Testis (tissue), 5 donors: ENCODE measurements at places on chromosomes 1 and 21. TPM values are rescaled to one million over a fixed set of nuclear protein-coding genes. Genes with fewer than 3 reads are reported as not detected.

DNA sequence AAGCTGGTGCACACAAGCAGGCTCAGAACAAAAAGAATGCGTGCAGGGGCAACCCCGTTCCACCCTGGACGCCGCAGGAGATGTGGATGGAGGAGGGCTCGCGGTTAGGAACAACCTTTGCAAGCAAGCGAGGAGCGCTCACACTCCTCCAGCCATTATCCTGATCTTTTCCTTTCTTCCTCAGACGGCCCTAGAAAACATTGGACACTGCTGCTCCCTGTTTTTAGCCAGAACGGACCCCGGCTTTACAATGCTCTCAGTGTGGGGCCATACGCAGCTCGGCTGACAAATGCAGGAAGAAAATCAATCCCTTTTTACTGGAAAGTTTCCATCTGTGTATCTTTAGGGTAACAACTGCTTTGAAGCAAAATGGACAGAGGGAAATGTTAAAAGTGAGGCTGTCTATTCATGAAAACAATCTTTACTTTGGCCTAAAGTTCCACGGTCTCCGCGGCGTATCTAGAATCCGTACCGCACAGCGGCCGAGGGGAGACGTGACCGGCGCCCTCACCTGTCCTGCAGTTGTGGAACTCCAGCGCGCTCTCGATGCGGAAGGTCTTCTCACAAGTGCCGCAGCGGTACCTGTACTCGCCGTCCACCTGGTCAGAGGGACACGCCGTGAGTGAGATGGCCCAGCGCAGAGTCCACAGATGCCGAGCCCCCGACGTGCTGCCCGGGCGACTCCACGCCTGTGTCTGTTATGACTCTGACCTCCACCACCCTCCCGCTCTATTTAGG, 44.0 kb downstream of the PRDM15 start:
- H3K4me3 ChIP-seq, result no peak overlapping the region
- H3K27ac ChIP-seq, result peak overlapping the region; percentile 5
- H3K4me1 ChIP-seq, result no peaks in the 10 kb centered on the region
- no peak for DNase-seq
- no peaks in the 10 kb centered on the region for H3K27me3 ChIP-seq

- H3K27ac ChIP-seq, result no peak overlapping the region
- H3K4me1 ChIP-seq, result no peaks in the 10 kb centered on the region
- H3K27me3 ChIP-seq, result no peaks in the 10 kb centered on the region
These were observed 367.4 kb downstream of the RPS6KC1 start for GRCh38 chr1:213418268-213419071.

GRCh38 chr1:229249854-229250644, 20.9 kb upstream of the RAB4A start:
- H3K4me3 ChIP-seq, result no peak overlapping the region
- no peak for DNase-seq
- no peaks in the 10 kb centered on the region for H3K27me3 ChIP-seq
- H3K36me3 ChIP-seq, result no peaks in the 10 kb centered on the region
- no peaks in the 10 kb centered on the region for H3K4me1 ChIP-seq
- no peak overlapping the region for H3K27ac ChIP-seq

- DNase-seq, result no peak
- no peaks in the 10 kb centered on the region for H3K4me1 ChIP-seq
- H3K36me3 ChIP-seq, result no peaks in the 10 kb centered on the region
- H3K4me3 ChIP-seq, result no peak overlapping the region
These were observed 111.2 kb upstream of the ADGRL2 start for GRCh38 chr1:81689531-81689941.

GRCh38 chr1:86548839-86549238, 2.0 kb downstream of the CLCA4 start:
- no peak overlapping the region for H3K27ac ChIP-seq
- no peaks in the 10 kb centered on the region for H3K4me1 ChIP-seq
- no peaks in the 10 kb centered on the region for H3K27me3 ChIP-seq
- H3K36me3 ChIP-seq, result no peaks in the 10 kb centered on the region
- no peak overlapping the region for H3K4me3 ChIP-seq

DNA sequence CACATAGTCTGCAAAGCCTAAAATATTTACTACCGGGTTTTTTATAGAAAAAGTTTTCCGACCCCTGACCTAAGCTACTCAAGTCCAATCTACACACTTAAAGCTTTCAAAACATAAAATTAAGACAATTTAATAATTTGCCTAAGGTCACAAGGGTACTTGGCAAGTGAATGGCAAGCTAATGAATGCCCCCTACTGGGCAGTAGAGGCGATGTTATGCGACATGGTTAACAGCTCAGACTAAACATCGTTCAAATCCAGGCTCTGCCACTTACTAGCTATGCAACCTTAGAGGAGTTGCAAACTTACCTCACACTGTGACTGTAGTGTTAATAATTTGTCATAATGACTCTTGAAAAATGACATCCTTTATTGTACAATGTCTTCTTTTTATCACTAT, 317.2 kb upstream of the NFIA start:
- no peaks in the 10 kb centered on the region for H3K4me1 ChIP-seq
- no peaks in the 10 kb centered on the region for H3K36me3 ChIP-seq
- no peak overlapping the region for H3K27ac ChIP-seq

- peak overlapping the region; percentile 60 for H3K27ac ChIP-seq
- DNase-seq, result peak; percentile 94
- H3K4me3 ChIP-seq, result no peak overlapping the region
- no peaks in the 10 kb centered on the region for H3K27me3 ChIP-seq
- H3K36me3 ChIP-seq, result no peaks in the 10 kb centered on the region
- peaks cover 12% of the 10 kb centered on the region for H3K4me1 ChIP-seq
These were observed 34.9 kb downstream of the ECE1 start for GRCh38 chr1:21255284-21255942.

GRCh38 chr1:178629252-178630154, 95.5 kb upstream of the RALGPS2 start:
- DNase-seq, result no peak
- no peaks in the 10 kb centered on the region for H3K27me3 ChIP-seq
- no peaks in the 10 kb centered on the region for H3K36me3 ChIP-seq
- H3K4me1 ChIP-seq, result no peaks in the 10 kb centered on the region
- H3K4me3 ChIP-seq, result no peak overlapping the region

DNA sequence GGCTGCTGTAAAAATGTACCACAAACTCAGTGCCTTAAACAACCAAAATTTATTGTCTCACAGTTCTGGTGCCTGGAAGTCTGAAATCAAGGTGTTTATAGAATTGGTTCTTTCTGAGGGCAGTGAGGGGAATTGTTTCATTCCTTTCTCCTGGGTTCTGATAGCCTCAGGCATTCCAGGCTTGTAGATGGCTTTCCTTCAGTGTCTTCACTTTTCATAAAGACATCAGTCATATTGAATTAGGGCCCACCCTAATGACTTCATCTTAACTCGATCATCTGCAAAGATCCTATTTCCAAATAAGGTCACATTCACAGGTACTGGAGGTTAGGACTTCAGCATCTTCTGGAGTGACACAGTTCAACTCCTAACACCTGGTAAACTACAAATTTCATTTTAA, 15.0 kb downstream of the CDKN2C start:
- H3K27me3 ChIP-seq, result no peaks in the 10 kb centered on the region
- H3K36me3 ChIP-seq, result no peaks in the 10 kb centered on the region
- peak overlapping the region; percentile 9 for H3K27ac ChIP-seq
- DNase-seq, result no peak

GRCh38 chr21:31293986-31294385, 50.1 kb downstream of the TIAM1 start:
- H3K27me3 ChIP-seq, result no peaks in the 10 kb centered on the region
- no peak overlapping the region for H3K27ac ChIP-seq
- H3K4me3 ChIP-seq, result no peak overlapping the region
- H3K4me1 ChIP-seq, result no peaks in the 10 kb centered on the region
- H3K36me3 ChIP-seq, result no peaks in the 10 kb centered on the region

DNA sequence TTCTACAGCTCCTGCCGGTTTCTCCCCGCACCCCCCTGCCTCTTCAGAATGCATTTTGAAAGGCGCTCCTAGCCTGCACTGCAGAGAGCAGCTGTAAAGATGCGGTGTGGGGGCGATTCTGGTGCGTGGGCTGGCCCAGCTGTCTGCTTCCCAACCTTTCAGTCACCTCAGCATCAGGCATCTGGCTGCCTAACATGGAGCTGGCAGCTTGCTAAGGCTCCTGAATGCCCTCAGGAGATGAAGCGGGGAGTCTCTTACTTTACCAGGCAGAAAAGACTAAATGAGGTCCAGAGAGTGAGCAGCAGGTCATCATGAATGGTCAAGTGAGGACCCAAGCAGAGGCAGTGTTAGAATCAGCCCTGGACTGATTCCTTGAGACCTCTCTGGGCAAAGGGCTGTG, 8.7 kb downstream of the IER5 start:
- peaks cover 56% of the 10 kb centered on the region for H3K4me1 ChIP-seq
- peak overlapping the region; percentile 75 for H3K27ac ChIP-seq
- no peak for DNase-seq
- H3K27me3 ChIP-seq, result no peaks in the 10 kb centered on the region
- no peaks in the 10 kb centered on the region for H3K36me3 ChIP-seq
- H3K4me3 ChIP-seq, result no peak overlapping the region

- no peak overlapping the region for H3K27ac ChIP-seq
- no peaks in the 10 kb centered on the region for H3K36me3 ChIP-seq
- no peak overlapping the region for H3K4me3 ChIP-seq
- no peak for DNase-seq
- H3K4me1 ChIP-seq, result no peaks in the 10 kb centered on the region
These were observed 19.5 kb downstream of the PAFAH2 start for GRCh38 chr1:25978403-25978802.

GRCh38 chr1:37930246-37931101, 16.4 kb downstream of the INPP5B start:
- H3K27ac ChIP-seq, result no peak overlapping the region
- H3K27me3 ChIP-seq, result no peaks in the 10 kb centered on the region
- H3K4me3 ChIP-seq, result no peak overlapping the region
- no peak for DNase-seq
- H3K4me1 ChIP-seq, result peaks cover 24% of the 10 kb centered on the region
- H3K36me3 ChIP-seq, result no peaks in the 10 kb centered on the region

- no peak overlapping the region for H3K4me3 ChIP-seq
- no peaks in the 10 kb centered on the region for H3K36me3 ChIP-seq
- no peak overlapping the region for H3K27ac ChIP-seq
- peaks cover 10% of the 10 kb centered on the region for H3K4me1 ChIP-seq
These were observed 27.8 kb downstream of the DIPK1A start for GRCh38 chr1:92933459-92933858.

DNA sequence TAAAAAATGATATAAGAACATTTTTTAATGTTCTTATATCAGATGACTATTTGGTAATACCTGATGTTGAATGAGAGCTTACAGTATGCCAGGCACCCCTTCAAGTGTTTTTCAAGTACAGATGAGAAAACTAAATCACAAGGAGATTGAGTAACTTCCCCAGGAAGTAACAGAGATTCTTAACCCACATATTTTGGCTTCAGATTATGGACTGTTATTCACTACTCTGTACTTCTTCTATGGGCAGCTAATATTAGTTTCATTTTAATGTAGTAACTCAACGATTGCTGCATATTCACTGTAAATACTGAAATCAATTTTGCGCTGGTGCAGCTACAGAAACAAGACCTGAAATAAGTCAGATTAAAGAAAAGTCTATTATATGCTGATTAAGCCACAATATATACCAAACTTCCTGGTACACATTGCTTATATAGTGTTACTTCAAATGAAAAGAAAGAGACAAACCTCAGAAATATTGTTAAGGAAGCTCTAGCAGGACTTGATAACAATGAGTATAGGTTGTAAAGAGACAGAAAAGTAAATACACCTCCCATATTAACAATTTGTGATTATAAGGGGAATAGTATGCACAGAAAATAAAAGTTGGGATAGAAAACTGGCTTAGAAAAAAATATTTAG, 19.7 kb downstream of the DPYD start:
- no peaks in the 10 kb centered on the region for H3K36me3 ChIP-seq
- no peak overlapping the region for H3K4me3 ChIP-seq
- no peaks in the 10 kb centered on the region for H3K4me1 ChIP-seq
- H3K27ac ChIP-seq, result no peak overlapping the region

GRCh38 chr1:227785805-227786671, 29.4 kb upstream of the PRSS38 start:
- no peaks in the 10 kb centered on the region for H3K36me3 ChIP-seq
- H3K27me3 ChIP-seq, result no peaks in the 10 kb centered on the region
- peaks cover 17% of the 10 kb centered on the region for H3K4me1 ChIP-seq
- no peak overlapping the region for H3K27ac ChIP-seq
- H3K4me3 ChIP-seq, result no peak overlapping the region

- DNase-seq, result no peak
- H3K27me3 ChIP-seq, result no peaks in the 10 kb centered on the region
- H3K4me1 ChIP-seq, result no peaks in the 10 kb centered on the region
- H3K4me3 ChIP-seq, result no peak overlapping the region
- no peaks in the 10 kb centered on the region for H3K36me3 ChIP-seq
These were observed 1713.4 kb downstream of the NCAM2 start for GRCh38 chr21:22711636-22712035.

- no peak overlapping the region for H3K27ac ChIP-seq
- no peaks in the 10 kb centered on the region for H3K36me3 ChIP-seq
- H3K27me3 ChIP-seq, result no peaks in the 10 kb centered on the region
- no peak for DNase-seq
- H3K4me3 ChIP-seq, result no peak overlapping the region
These were observed 6.1 kb upstream of the MTF1 start for GRCh38 chr1:37865348-37866120.

- no peak overlapping the region for H3K4me3 ChIP-seq
- H3K4me1 ChIP-seq, result no peaks in the 10 kb centered on the region
- H3K27me3 ChIP-seq, result no peaks in the 10 kb centered on the region
- H3K27ac ChIP-seq, result no peak overlapping the region
- no peaks in the 10 kb centered on the region for H3K36me3 ChIP-seq
These were observed 112.5 kb downstream of the PCBP3 start for GRCh38 chr21:45756029-45756428.

GRCh38 chr1:13751458-13751871, 51.5 kb downstream of the PRDM2 start:
- no peak overlapping the region for H3K4me3 ChIP-seq
- no peak overlapping the region for H3K27ac ChIP-seq
- H3K36me3 ChIP-seq, result no peaks in the 10 kb centered on the region
- no peaks in the 10 kb centered on the region for H3K27me3 ChIP-seq

DNA sequence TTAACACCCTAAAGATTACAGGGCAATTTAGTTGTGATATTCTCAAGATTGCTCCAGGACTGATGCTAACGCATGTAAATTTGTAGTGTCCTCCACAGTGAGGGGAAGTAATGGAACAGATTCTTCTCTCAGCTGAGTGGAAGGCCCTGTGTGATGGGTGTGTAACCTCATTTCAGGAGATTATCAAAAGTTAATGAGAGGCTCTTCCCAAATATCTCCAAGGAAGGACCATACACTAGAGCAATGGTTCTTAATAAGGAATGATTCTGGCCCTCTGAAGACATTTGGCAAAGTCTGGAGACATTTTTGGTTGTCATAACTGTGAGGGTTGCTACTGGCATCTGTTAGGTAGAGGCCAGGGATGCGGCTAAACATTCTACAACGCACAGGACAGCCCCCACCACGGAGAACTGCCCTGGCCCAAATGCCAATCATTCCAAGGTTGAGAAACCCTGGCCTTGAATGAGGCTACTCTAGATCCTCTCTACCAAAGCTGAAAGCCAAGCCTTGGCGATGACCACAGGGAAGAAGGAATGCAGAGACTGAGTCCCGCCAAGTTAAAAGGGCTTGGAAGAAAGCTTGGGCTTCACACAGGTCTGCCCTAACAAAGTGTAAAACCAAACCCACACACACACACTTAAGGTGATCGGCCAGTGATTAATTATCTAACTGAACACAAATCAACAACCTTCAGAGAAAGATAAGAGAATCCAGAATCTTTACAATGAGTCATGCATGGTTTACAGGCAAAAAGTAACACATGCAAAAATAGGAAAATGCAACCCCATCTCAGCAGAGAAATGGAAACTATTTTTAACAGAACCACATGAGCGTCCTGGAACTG, 135.8 kb downstream of the SYF2 start:
- H3K4me1 ChIP-seq, result no peaks in the 10 kb centered on the region
- no peak overlapping the region for H3K27ac ChIP-seq
- no peak for DNase-seq
- H3K27me3 ChIP-seq, result no peaks in the 10 kb centered on the region

MYOC gene
- 1.3 TPM for total RNA-seq

KCNE1 gene
- total RNA-seq, result 16.7 TPM

LY9 gene
- not detected for total RNA-seq

TENT5C gene
- 67.3 TPM for total RNA-seq

NID1 gene
- 36.1 TPM for total RNA-seq

FNDC5 gene
- 16.3 TPM for total RNA-seq
